ENCODE measurements at places on chromosomes 7 and 10.

DNA sequence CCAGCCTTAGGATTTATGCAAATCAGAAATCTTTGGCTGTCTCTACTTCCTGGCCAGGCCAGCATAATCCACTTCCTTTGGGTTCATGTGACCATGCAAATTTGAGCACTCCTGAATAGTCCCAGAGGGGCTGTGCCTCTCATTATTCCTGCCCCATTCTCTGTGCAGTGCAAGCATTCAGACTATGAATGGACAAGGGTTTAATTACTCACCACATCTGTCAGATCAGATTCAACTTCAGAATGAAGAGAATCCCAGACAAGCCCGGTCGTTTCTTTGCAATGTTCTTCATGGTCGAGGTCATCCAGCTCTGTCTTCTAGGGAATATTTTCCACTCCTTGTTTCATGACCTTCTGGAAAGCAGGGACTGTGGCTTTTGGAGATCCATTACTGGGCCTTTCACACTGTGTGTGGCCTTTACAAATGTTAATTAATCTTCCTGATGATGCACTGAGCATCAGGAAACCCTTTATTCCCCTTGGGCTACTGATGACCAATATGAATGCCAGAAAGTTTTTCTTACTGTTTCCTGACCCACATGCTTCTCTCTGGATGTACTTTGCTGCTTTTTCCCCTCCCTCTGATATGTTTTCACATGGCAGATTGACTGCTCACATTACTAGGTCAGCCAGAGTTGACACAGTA, 217.6 kb upstream of the TCF7L2 start:
- DNase-seq, result no peak

- DNase-seq, result no peak
Observed at GRCh38 chr7:100156331-100157068, 2.0 kb downstream of the TRAPPC14 start.

DNA sequence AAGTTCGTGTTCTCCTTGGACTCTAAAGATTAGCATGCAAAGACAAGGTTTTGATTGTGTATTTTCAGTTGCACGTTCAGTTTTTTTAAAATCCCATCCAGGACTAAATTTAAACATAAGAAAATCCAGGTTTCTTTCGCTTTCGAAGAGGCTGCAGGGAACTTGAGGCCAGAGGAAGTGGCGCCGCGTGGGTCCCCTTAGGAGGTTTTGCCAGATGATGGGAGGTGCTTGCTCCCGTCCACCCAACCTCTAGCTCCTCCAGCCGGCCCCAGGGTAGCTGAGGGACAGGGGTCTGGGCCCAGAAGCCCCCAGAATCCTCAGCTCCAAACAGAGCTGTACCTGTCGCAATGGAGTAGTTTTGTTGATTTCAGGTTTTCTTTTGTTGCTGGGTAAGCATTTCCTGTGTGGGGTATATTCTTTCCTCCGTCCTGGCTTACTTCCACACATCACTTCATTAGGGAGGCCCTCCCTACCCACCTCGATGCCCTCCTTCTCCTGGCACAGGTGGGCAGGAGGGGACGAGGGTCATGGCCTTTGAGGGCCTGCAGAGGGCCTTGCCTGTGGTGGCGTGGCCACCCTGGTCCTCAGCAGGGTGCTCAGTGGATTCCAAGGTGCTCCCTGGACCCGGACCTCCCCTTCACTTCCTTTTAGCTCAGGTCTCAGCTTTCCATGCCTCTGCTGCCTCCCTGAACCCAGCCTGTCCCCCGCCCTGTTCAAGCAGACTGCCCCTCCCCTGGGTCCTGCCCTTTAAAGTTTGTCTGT, 32.6 kb downstream of the LHPP start:
- no peak for DNase-seq

GRCh38 chr10:79140085-79140793, 71.5 kb downstream of the ZMIZ1 start:
- no peak for DNase-seq

DNA sequence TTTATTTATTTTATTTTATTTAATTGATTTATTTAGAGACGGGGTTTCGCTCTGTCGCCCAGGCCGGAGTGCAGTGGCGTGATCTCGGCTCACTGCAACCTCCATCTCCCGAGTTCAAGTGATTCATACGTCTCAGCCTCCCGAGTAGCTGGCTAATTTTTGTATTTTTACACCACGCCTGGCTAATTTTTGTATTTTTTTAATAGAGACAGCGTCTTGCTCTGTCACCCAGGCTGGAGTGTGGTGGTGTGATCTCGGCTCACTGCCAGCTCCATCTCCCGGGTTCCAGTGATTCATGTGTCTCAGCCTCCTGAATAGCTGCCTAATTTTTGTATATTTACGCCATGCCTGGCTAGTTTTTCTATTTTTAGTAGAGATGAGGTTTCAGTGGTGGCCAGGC, 34.2 kb downstream of the AP5Z1 start:
- no peak for DNase-seq

- no peak for DNase-seq
Observed at GRCh38 chr10:59864141-59864962, 42.0 kb downstream of the CCDC6 start.

GRCh38 chr10:16481052-16481728, 40.5 kb downstream of the C1QL3 start:
- DNase-seq, result no peak

DNA sequence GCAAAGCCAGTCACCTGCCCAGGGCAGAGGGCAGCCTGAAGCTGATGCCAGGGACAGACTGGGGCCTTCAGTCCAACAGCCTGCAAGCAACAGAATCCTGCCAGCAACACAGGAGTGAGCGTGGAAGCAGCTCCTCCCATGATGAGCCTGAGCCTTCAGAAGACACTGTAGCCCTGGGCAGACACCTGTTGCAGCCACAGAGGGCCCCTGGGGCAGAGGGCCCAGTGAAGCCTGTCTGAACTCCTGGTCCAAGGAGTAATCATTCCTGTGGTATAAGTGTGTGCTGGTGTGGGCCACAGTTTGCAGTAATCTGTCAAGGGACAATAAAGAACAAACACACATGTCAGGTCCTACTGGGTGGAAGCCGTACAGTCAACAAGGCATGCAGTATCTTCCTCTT, 2.9 kb upstream of the PFKP start:
- no peak for DNase-seq

- DNase-seq, result no peak
Observed at GRCh38 chr10:62561151-62561550, 187.0 kb downstream of the ZNF365 start.

- DNase-seq, result no peak
Observed at GRCh38 chr10:97174276-97174775, 11.4 kb downstream of the SLIT1 start.
